ENCODE measurements at places on chromosomes 5 and 9.

DNA sequence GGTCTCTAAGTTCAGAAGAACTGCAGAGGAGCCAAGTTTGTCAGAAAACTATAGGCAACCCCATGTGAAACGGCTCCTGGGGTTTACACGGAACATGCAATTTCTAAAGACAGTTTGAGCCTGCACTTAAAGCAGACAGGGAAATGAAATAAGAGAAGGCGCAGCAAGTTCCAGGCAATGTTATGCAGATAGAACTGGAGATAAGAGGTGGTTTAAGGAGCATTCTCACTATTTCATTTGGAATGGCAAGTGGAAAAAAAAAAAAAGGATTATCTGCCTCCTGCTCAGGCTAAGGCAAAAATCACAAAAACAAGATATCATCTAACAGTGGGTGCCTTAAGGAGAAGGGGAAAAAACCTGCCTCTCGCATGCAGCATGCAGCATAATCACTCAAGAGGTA is 2252.4 kb downstream of the MAT2B start:
- no peaks in the 10 kb centered on the region for H3K4me1 ChIP-seq
- H3K27me3 ChIP-seq: no peaks in the 10 kb centered on the region
- H3K36me3 ChIP-seq: no peaks in the 10 kb centered on the region
- DNase-seq: no peak
- no peak overlapping the region for H3K4me3 ChIP-seq
- no peak overlapping the region for H3K27ac ChIP-seq

GRCh38 chr5:96905864-96906263 is 29.6 kb downstream of the ERAP2 start:
- no peaks in the 10 kb centered on the region for H3K27me3 ChIP-seq
- DNase-seq: no peak
- no peaks in the 10 kb centered on the region for H3K36me3 ChIP-seq
- peaks cover 5% of the 10 kb centered on the region for H3K4me1 ChIP-seq
- no peak overlapping the region for H3K4me3 ChIP-seq
- no peak overlapping the region for H3K27ac ChIP-seq

- no peak overlapping the region for H3K4me3 ChIP-seq
- H3K27me3 ChIP-seq: no peaks in the 10 kb centered on the region
- no peaks in the 10 kb centered on the region for H3K4me1 ChIP-seq
- H3K27ac ChIP-seq: no peak overlapping the region
- DNase-seq: no peak
Measured at GRCh38 chr5:78751872-78752271, 103.3 kb upstream of the LHFPL2 start.

DNA sequence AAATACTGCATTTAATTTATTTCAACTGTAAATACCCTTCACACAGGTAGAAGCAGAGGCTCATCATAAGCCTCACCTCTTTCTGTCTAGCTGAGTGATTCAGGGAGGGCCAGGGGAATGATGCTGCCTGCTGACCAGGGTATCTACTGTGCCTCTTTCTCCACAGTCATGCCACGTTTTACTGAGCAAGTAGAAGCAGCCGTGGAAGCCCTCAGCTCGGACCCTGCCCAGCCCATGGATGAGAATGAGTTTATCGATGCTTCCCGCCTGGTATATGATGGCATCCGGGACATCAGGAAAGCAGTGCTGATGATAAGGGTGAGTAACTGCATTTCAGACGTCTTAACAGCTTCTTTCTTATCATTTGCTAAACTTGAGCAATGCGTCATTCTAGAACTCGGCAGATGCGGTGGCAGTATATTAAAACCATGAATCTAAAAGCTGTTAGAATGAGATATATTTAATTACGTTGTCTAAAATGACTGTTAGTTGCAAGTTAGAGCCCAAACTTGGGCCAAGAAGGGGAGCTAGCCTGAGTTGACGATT is 50.0 kb upstream of the LRRTM2 start:
- H3K4me3 ChIP-seq: no peak overlapping the region
- DNase-seq: no peak
- H3K4me1 ChIP-seq: peaks cover 6% of the 10 kb centered on the region
- no peaks in the 10 kb centered on the region for H3K27me3 ChIP-seq

- H3K4me1 ChIP-seq: peaks cover 5% of the 10 kb centered on the region
- H3K36me3 ChIP-seq: no peaks in the 10 kb centered on the region
- H3K27me3 ChIP-seq: no peaks in the 10 kb centered on the region
- no peak for DNase-seq
- no peak overlapping the region for H3K27ac ChIP-seq
Measured at GRCh38 chr9:37836386-37836785, 35.8 kb downstream of the DCAF10 start.

DNA sequence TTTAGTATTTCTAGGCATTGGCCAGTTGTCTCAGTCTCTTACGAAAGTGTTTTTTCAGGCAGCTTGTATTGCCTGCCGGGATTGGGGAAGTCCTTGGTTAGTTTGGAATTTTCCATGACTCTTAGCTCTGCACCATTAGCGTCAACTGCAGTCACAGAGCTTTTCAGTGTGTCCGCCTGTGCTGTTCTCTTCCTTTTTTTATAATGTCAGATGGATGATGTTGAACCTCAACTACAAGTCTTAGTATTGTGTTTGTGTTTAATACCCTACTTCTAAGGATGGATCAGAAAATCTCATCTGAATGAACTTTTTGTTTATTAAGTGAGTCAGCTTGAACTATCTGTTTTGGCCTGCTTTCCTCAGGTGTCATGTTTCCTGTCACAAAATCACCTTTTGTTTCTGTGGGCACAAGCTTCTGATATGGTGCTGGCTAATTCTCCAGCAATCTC is 33.1 kb downstream of the ATP6V0E1 start:
- H3K36me3 ChIP-seq: no peaks in the 10 kb centered on the region
- no peaks in the 10 kb centered on the region for H3K27me3 ChIP-seq
- H3K27ac ChIP-seq: peak overlapping the region; percentile 79
- peaks cover 29% of the 10 kb centered on the region for H3K4me1 ChIP-seq
- peak; percentile 79 for DNase-seq
- H3K4me3 ChIP-seq: peak overlapping the region; percentile 15
